ENCODE measurements at places on chromosomes 6 and 20.

GRCh38 chr6:11096109-11096508 is 2.5 kb downstream of the SMIM13 start:
- peak; percentile 42 for DNase-seq

GRCh38 chr6:22612236-22612635 is 42.9 kb downstream of the HDGFL1 start:
- DNase-seq: no peak

GRCh38 chr6:135939208-135939591 is 87.7 kb downstream of the PDE7B start:
- peak; percentile 29 for DNase-seq

DNA sequence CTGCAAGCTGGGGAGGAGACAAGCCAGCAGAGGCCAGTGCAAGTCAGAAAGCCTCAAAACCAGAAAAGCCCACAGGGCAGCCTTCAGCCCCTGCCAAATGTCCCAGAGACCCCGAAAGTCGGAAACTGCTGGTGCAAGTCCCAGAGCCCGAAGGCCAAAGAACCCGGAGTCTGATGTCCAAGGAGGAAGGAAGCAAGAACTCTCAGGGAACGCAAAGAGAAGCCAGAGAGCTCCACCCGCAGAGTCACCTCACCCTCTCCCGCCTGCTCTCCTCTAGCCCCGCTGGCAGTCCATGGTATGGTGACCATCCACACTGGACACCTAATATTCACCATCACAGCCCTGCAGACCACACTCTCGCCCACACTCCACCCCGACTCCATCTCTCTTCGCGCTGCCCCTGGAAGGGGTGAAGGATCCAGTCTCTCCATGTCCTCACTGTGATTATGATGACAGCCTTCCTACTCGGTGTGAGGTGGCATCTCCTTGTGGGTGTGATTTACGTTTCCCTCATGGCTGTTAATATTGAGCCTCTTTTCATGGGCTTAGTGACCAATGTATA is 10.6 kb downstream of the ULBP3 start:
- DNase-seq: no peak

DNA sequence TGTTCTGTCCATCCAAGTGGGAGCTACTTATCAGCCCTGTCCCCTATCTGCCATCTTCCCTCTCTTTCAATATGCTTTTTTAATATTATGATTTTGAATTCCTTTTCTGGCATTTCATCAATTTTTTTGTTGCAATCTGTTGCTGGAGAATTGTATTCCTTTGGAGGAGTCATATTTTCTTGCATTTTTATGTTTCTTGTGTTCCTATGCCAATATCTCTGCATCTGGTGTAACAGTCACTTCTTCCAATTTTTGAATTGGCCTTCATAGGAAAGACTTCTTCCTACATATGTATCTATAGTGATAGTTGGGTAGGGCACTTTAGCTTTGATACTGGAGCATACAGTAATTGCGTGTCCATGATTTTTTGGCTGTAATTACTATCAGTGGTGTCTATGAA is 70.1 kb downstream of the ZC2HC1B start:
- DNase-seq: no peak

- no peak for DNase-seq
Observed at GRCh38 chr6:50278663-50279062, 228.9 kb upstream of the DEFB112 start.

DNA sequence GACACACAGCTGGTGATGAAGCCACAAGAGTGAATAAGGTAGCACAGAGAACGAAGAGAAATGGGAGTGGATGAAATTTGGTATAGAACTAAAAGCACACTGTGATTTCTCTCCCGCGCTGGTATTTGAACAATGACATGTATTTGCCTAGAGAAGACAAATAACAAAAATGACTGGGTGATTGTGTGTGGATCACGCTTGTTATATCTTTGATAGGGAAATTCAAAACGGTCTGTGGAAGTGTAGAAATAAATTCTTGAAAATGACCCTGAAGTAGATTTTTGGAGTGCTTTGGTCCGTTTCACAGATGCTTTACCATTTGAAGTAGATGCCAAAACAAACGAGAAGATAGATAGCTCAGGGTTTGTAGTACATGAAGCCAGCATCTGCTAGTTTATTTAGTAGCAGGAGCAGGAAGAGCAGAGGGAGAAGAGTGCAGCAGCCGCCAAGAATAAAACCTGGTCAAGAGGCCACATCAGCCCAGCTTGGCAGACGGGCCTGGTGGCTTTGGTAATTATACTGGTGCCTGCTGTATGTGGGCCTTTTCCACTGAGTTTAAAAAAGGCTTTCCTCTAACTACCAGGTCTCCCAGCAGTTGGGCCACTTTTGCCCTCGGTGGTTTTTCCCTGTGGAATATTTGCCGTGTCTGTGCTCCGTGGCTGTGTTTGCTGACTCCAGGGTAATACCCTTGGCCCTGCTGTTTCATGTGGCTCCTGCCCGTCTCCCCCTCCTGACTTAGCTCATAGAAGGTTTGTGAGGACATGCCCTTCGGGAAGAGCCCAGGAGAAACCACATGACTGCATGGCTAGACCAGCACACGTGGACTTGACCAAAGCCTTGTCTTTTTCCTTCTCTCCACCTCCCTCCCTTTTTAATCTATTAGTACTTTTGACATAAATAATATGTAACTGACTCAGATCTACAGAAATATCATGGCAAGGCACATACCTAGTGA is 294.0 kb downstream of the SOX4 start:
- no peak for DNase-seq

- DNase-seq: no peak
Observed at GRCh38 chr6:167089243-167090142, 33.4 kb upstream of the CCR6 start.

DNA sequence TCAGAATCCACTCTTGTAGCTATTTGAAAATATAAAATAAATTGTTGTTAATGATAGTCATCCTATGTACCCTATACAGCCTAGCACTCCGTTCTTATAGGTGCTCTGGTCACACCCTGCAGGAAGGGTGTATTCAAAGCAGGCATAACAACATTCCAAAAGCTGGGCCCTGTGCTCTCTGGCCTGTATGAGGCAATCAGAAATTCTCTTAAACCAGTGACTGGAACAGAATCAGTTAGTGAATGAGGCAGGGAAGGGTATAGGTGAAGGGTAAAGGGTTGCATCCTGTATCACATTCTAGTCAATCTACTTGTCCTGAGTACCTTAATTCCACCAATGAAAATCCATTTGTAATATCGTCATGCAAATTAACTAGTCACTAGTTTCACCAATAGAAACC is 154.5 kb upstream of the ZNF217 start:
- DNase-seq: no peak

GRCh38 chr20:34806255-34806654 is 19.2 kb downstream of the NCOA6 start:
- no peak for DNase-seq

- DNase-seq: no peak
Observed at GRCh38 chr6:53768636-53769035, 26.2 kb upstream of the LRRC1 start.

DNA sequence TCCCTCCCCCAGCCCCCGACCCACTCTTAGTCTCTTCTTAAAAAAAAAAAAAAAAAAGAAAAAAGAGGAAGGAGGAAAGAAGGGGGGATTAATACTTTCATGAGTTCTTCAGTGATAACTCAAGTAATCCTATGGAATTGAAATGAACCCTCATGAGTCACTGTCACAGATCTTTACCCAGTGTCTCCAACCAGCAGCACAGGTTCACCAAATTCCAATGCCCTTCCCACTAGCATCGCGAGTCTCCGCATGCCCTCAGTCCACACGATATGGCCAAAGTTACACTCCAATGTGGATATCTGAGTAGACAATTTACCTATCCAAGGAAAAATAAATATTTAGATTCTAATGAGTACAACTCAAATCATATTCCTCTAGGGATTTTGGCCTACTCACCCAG is 74.5 kb downstream of the MDN1 start:
- no peak for DNase-seq

GRCh38 chr20:24134284-24134683 is 145.7 kb upstream of the GGTLC1 start:
- DNase-seq: no peak

DNA sequence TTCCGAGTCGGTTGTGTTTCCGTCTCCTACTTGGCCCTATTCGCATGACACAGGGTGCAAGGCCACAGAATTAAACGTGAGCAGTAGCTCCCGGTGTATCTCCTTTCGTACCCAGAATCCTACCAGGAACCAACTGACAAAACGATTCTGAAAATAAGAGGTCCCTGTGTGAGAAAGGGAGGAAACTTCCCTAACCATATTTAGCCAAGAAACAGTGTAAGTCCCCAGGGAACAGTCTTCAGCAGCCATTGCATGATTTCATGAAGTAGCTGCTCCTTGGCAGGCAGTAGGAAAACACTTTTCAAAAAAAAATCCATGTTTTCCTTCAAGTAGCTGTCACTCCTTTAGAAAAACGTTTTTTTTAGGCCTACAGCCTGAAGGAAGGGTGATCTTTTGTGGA is 46.9 kb downstream of the PDE10A start:
- no peak for DNase-seq

DNA sequence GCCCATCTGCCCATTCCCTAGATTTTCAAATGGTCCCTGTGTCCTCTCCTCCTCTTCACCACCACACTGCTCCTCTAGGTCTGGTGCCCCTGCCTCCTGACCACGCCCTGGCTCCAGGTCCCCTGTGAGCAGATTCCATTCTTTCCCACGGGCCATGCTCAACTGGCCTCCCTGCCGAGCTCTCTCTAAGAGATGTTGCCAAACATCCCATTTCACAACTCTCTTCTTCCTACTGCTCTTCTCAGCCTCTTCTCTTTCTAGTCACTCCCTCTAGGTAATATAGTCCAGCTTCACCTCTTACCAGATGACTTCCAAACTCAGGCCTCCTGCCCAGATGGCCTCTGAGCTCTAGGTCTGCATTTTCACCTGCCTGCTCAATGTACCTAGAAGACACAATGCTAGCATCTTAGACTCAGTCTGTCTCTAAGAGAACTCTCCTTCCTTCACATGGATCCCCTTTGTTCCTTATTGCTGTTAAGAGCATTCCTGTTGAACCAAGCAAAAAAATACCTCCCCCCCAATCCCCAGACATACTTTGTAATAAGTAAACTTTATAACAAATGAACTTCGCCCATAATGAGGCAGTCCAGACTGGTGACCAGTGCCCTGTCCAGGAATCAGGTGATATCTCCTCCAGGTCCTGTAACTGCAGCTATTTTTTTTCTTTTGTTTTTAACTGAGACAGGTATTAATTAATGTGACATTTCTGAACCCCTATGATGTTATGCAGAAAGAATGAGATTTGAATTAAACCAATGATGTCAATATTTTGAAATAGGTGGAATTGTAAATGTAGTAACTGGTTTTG is 79.0 kb downstream of the LYRM4 start:
- DNase-seq: no peak

GRCh38 chr6:111975466-111975865 is 78.4 kb upstream of the CCN6 start:
- DNase-seq: no peak

GRCh38 chr6:1609648-1610496 is at the start of gene FOXC1:
Gene FOXC1, plus strand, starts transcription at chr6:1609915. Its CDS starts 531 bp downstream, at chr6:1610446.
- peak; percentile 34 for DNase-seq

DNA sequence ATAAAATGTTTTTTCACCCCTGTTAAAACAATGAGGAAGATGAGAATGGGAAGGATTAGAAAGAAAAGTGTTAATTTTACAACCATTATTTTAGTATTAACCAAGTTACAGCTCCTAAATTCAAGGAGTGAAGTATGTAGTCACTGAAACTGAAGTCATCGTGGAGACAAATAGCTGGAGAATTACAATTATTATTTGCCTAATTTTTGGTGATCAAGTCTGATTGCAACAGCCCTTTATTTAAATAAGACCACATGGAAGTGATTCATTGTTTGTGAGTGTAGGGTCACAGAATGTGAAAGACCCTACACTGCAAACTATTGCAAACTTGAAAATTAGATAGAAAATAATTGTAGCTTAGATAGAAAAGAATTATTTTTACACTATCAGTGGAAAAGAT is 292.4 kb downstream of the CENPW start:
- no peak for DNase-seq

DNA sequence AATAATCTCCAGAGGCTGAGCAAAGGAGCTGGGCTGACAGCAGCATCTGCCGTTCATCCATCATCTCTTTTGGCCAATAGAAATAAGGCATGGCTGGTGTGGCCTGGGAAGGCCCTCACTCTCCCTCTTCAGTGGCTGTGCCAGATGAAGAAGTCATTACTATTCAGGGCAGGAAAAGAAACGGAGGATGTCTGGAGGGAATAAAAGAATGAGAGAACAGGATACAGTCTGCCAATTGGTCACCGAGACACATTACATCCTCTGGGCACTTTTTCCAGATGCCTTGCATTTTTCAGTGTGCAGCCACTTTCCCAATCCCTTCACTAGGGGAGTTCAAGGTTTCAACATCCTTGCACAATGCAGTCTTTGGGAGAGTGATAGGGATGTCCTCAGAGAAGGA is 32.2 kb upstream of the VGLL2 start:
- no peak for DNase-seq

GRCh38 chr6:103122766-103123601 is 1729.5 kb downstream of the GRIK2 start:
- no peak for DNase-seq

GRCh38 chr6:28335040-28335563 is 846 bp downstream of the ZSCAN31 start:
- DNase-seq: no peak

- no peak for DNase-seq
Observed at GRCh38 chr20:37566590-37567330, 39.1 kb upstream of the BLCAP start.

GRCh38 chr6:25504661-25505060 is 147.4 kb upstream of the SCGN start:
- no peak for DNase-seq

GRCh38 chr6:42400886-42401612 is 50.7 kb downstream of the TRERF1 start:
- DNase-seq: no peak

DNA sequence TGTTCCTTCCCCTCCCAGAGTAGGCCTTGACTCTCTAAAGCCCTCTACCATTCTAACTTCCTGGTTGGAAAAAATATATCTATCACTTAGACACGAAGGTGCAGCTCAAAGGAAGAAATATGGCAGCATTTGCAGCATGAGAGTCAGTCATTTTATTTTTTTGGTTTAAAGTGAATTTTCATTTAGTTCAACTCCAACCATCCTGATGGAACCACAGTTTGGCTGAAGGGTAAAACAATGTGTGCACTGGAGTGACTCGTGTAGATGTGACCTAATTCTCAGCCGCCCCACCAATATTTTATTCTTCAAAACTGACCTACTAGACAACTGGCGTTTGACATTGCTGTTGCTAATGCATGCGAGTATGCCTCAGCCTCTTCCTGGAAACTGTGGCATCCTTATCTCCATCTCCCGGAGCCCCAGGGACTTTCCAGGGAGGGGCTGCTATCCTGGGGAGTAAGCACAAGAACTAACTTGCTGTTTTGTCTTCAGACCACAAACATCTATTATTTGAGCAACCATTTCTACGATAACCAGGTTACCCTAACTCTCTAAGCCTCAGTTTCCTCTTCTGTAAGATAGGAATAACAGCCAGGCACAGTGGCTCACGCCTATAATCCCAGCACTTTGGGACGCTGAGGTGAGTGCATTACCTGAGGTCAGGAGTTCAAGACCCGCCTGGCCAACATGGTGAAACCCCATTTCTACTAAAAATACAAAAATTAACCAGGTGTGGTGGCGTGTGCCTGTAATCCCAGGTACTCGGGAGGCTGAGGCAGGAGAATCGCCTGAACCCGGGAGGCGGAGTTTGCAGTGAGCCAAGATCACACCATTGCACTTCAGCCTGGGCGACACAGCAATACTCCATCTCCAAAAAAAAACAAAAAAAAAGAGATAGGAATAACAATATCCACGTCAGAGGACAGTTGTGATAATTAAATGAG is 148.7 kb upstream of the JARID2 start:
- no peak for DNase-seq
